ENCODE measurements at places on chromosomes 12 and 14. TPM values are rescaled to one million over a fixed set of nuclear protein-coding genes. Genes with fewer than 3 reads are reported as not detected.

TBK1 gene
- total RNA-seq = 47.6 TPM

IFT43 gene
- total RNA-seq = 9.7 TPM

NAV3 gene
- not detected for total RNA-seq

CDC42BPB gene
- total RNA-seq = 5.8 TPM

DNA sequence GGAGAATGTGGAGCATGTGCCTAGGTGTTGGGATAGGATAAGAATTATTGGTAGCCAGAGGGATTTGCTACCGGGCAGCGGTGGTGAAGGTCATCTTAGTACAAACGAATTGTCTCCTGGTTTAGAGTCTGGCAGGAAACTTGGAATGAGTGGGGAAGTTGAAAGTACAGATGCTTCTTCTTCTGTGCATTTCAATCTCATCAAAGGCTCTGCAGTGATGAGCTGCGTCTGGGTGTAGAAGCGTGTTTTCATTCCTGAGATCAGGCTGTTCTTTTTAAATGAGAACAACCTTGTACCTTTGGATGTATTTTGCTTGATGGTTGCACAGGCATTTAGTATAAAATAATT, 2.1 kb downstream of the WNK1 start:
- no peak for DNase-seq

DNA sequence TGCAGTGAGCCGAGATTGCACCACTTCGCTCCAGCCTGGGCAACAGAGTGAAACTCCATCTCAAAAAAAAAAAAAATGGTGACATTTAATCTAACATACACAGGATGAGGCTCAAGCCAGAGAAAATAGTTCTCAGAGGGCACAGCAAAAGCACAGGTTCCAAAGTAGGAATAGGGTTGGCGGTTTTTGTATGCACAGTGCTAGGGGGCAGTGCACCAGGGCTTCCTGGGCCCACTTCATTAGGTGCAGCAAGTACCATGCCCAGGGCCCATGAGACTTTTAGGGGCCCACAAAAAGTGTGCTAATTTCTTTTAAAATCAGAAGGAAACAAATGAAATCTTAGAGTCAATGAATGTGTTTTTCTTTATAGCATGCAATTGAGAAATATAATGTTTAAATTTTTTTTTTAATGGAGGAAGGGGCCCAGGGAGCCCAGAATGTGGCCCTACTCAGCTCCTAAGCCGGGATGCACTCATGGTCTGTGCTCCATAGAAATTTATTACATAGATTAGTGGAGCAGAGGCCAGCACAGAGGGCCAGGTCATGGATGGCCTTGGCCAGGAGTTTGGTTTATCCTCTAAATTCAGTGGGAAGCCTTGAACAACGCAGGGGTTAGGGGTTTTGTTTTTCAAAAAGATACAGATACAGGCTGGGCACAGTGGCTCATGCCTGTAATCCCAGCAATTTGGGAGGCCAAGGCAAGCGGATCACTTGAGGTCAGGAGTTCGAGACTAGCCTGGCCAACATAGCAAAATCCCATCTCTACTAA, 2.3 kb downstream of the AK7 start:
- DNase-seq = no peak

GRCh38 chr12:19287302-19287701, 152.0 kb upstream of the AEBP2 start:
- DNase-seq = no peak

DNA sequence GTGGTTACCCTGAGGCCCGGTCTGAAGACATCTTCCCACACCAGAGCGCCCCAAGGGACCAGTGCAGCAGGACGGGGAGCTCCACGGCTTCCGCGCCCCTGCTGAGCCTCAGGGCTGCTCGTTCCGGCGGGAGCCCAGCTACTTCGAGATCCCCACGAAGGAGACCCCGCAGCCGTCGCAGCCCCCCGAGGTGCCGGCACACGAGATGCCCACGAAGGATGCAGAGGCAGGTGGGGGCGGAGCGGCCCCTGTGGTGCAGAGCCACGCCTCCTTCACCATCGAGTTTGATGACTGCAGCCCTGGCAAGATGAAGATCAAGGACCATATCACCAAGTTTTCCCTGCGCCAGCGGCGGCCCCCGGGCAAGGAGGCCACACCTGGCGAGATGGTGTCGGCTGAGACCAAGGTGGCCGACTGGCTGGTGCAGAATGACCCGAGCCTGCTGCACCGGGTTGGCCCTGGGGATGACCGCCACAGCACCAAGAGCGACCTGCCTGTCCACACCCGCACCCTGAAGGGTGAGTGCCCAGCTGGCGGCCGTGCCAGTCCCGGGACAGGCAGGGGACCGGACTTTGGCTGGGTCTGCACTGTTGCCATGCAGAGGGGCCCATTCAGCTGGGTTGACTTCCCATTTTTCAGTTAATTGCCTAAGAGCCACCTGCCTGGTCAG, 18.1 kb downstream of the CEP170B start:
- no peak for DNase-seq

DNA sequence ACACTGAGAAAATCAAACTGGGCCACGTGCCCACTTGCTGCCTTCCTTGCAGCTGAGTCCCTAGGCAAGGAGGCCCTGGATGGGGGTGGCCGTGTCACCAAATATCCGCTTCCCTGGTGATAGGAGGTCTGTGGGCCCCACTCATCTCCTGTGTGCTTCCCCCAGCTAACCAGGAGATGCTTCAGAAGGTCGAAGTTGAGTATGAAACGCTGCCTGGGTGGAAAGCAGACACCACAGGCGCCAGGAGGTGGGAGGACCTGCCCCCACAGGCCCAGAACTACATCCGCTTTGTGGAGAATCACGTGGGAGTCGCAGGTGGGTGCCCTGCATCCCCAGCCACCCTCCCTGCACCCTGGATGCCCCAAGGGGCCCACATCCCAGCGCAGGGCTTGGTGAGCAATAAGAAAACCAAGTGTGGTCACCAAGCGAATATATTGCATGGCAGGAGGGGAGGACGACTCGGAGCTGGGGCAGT, 6.8 kb upstream of the SIVA1 start:
- no peak for DNase-seq

GRCh38 chr12:58803908-58804307, 116.4 kb downstream of the LRIG3 start:
- no peak for DNase-seq

DNA sequence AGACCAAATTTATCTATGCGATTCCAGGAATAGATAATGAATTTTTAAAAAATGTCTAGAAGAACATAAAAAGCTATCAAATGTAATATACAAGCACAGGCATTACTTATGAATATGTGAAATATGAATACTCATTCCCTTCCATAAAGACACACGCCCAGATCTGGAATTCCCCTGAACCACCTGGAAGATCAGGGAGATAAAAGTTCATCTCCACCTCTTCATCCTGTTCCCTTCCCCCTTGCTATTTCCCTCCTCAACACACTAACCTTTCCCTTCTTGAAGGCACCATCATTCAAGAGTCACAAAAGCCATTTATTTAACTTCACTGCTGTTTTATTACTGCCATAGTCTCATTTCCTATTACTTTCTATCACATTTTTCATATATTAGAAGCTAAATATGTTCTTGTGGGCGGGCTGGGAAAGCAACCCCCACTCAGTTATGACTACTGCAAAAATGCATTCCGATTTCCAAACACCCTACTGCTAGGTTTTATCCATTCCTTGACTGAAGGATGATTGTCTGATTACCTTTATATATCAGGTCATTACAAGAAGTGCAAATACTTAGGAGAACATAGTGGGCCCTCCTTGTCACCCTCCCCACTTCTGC, 16.1 kb downstream of the FGD6 start:
- no peak for DNase-seq

DNA sequence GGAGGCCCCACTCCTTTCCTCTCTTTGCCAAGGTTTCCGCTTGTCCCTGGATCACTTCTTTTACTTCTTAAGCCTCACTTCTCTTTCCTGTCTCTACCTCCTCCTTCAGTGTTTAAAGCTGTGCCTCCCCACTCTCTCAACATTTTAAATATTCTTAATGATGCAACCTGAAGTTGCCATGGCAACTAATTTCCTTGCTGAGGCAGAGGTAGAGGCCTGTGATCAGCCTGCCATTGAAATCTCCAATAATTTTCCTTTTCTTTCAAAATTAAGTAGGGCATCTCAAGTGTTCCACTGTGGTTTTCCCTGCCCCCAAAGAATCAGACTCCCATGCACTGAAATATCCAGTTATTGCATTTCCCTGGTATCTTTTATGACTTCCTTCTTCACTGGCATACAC, 108.6 kb upstream of the VRK1 start:
- no peak for DNase-seq

- DNase-seq = no peak
Measured at GRCh38 chr12:89695830-89696229, 12.8 kb downstream of the ATP2B1 start.

- no peak for DNase-seq
Measured at GRCh38 chr12:25553098-25553497, at the start of gene LMNTD1. TSS of gene LMNTD1 (minus strand) at chr12:25553283. CDS start at chr12:25552959, 324 bp downstream.

DNA sequence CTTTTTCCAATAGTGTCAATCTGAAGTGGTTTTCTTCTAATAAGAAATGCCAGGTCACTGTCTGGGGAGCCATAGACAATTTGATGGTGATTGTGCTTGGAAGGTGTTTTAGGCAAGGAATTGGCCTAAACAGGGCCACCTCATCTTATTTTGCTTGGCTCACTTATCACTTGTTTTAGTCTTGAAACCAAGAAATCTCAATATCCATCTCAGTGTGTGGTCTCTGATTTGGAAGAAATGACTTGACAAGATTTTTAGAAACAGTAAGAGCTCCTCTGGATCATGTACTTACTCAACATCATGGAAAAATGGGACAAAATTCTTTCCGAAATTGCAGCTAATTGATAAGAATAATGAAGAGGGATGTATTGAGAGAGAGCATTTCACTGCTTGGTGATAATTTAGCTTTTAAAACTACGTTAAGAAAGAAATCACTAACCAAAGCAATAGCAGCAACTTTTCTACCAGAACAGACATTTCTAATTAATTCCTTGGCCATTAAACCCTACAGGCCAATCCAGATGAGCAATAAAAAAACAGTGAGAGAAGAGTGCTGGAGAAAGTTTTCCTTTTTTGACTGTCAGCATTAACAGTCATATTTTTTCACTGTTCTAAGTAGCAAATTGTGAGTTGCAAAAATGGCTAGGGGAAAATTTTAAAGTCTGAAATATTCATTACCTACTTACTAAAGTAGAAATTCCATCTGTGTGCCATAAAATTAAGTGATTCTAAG, 157.3 kb downstream of the AEBP2 start:
- DNase-seq = no peak

- no peak for DNase-seq
Measured at GRCh38 chr12:108995370-108995992, 25.4 kb downstream of the SVOP start.

DNA sequence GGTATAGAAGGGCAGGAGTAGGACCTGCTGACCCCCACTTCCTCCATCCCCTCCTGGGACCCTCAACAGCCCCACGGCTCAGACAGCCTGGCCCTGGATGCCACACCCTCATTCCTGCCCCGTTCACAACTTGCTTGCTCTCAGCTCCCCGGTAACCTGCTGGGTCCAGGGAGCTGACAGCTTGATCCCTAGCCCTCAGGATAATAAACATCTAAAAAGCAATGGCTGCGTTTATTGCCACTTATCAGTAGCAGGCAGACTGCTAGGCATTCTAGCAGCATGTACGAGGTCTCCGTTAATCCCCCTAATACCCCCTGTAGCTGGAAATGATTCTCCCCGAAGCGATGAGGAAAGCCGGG, 24.3 kb upstream of the RPLP0 start:
- no peak for DNase-seq

DNA sequence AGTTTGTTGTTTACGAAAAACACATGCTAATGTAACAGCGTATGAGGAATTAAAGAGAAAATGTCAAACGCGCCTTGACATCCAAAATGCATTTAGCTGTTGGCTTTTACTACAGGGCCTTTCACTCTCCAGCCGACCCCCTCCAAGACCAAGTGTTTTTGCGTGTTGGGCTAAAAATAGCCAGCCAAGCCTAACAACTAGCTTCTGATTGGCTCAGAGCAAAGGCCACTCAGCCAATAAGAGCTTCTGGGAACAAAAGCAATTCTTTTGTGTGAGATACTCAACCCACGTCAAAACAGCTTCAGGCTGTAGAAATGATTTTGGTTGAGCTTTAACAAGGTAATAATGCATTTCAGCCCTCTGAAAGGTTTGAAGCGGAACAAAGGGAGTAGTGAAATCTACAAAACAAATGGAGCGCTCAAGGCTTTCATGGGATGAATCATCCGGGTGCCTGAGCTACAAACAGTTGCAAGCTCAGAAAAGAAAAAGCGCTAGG, 198.7 kb upstream of the DCN start:
- DNase-seq = no peak

DNA sequence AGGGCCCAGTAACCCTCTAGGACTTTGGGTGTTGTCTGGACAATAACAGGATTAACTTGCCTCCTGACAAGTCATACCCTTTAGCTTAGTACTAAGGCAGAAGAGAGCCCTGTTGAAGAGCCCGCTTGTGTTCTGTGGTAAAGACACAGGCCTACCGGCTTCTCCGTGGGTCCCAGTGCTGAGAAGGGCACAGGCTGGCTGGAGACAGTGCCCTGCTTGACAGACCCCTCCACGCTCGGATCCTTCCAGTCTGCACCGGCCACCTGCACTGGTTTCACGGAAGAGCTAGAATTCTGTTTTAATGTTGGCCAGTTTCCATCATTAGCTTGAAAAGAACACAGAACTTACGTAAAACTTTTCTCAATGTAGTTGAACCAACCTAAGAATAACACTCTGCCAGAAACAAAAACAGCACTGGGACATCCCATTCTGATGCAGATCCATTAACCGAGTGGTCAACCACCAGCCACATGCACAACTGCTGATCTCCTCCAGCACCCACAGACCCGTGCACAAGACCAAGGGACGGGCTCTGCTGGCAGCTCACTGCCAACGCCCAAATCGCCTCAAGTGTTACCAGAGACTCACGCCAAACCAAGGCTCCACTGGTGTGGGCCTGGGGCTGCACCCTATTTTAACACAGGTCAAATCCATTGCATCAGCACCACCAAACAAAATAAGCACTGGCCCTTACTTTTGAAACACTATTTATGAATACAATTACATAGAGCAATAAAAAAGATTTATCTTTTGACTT, 27.1 kb downstream of the ZFYVE21 start:
- DNase-seq = no peak

DNA sequence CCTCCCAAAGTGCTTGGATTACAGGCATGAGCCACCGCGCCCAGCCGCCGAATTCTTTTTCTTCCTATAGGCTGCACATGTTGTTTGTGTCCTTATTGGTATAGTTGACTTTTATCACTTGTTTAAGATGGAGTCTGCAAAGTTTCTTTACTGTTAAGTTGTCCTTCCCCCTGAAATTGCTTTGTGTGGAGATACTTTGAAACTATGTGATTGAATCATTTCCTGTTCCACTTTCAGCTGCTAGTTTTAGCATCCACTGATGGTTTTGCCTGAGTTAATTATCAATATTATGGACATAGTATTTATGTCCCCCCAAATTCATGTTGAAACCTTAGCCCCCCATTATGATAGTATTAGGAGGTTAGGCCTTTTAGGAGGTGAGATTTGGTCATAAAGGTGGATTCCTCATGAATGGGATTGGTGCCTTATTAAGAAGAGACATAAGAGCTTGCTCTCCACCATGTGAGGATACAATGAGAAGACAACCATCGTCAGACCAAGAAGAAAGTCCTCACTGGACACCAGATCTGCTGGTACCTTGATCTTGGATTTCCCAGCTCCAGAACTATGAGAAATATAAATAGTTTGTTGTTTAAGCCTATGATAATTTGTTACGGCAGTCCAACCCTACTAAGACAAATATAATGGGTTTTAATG, 34.9 kb downstream of the PPHLN1 start:
- DNase-seq = no peak

GRCh38 chr14:64915797-64916196, 1.5 kb downstream of the CHURC1 start:
- DNase-seq = no peak

Measured in activated naive CD4-positive, alpha-beta T cell treated with anti-CD3 and anti-CD28 coated beads, Interleukin-2, amount 50 U/mL, for 72 hours (primary cell).